A549 treated with CpdA at 1 μM for 4 hours (cell line): ENCODE measurements at places on chromosomes 11 and 22. TPM values are rescaled to one million over a fixed set of nuclear protein-coding genes. Genes with fewer than 3 reads are reported as not detected.

The PLA2G6 gene
- 2.3 to 5.1 TPM (median 4.4 TPM) in 5 replicates for total RNA-seq

The MPPED1 gene
- total RNA-seq, result 0.02 to 0.06 TPM in 2 of 5 replicates, not detected in the others

The OR4D5 gene
- total RNA-seq, result not detected in 5 replicates

The APOA5 gene
- total RNA-seq, result not detected in 5 replicates

The NELL1 gene
- not detected in 5 replicates for total RNA-seq

The OTUB1 gene
- 109 to 134 TPM (median 129 TPM) in 5 replicates for total RNA-seq

The CLMP gene
- 22.8 to 35.9 TPM (median 31.0 TPM) in 5 replicates for total RNA-seq

The OR52A1 gene
- not detected in 5 replicates for total RNA-seq

The APOA4 gene
- not detected in 5 replicates for total RNA-seq
